Activated CD4-positive, alpha-beta T cell treated with anti-CD3 and anti-CD28 coated beads for 36 hours (primary cell): ENCODE measurements at places on chromosomes 13 and 19. TPM values are rescaled to one million over a fixed set of nuclear protein-coding genes. Genes with fewer than 3 reads are reported as not detected.

Gene PEG3
- total RNA-seq, result not detected

Gene ZNF568
- 6.5 TPM for total RNA-seq

Gene NKG7
- total RNA-seq, result 125 TPM

Gene STAP2
- total RNA-seq, result 11.5 TPM

Gene KASH5
- total RNA-seq, result 1.2 TPM

Gene MAB21L1
- total RNA-seq, result not detected

Gene LIM2
- total RNA-seq, result 0.27 TPM

Gene APOC4
- not detected for total RNA-seq

Gene NOVA2
- total RNA-seq, result 0.02 TPM

Gene WDR88
- total RNA-seq, result not detected

Gene ATP4B
- not detected for total RNA-seq

Gene WASF3
- total RNA-seq, result 0.37 TPM

Gene IGFL4
- not detected for total RNA-seq

Gene ZNF737
- total RNA-seq, result 13.9 TPM

Gene PLVAP
- total RNA-seq, result not detected

Gene ERF
- 66.4 TPM for total RNA-seq

Gene TEAD2
- total RNA-seq, result not detected

Gene RSPH6A
- 0.23 TPM for total RNA-seq

Gene NLRP12
- total RNA-seq, result not detected

Gene ZNF284
- 2.1 TPM for total RNA-seq

Gene LRG1
- total RNA-seq, result 0.57 TPM

Gene PRPF31
- 85.5 TPM for total RNA-seq

Gene SAMD1
- total RNA-seq, result 73.8 TPM

Gene GIPC3
- 0.48 TPM for total RNA-seq

Gene ZNF790
- 8.8 TPM for total RNA-seq

Gene ZSCAN22
- total RNA-seq, result 3.1 TPM

Gene CCDC106
- total RNA-seq, result 6.3 TPM

Gene SIGLECL1
- total RNA-seq, result not detected

Gene ADPRHL1
- 0.49 TPM for total RNA-seq

Gene GRK1
- total RNA-seq, result 0.16 TPM
